Amniotic epithelial cell (primary cell): ENCODE measurements at places on chromosomes 13 and 19.

DNA sequence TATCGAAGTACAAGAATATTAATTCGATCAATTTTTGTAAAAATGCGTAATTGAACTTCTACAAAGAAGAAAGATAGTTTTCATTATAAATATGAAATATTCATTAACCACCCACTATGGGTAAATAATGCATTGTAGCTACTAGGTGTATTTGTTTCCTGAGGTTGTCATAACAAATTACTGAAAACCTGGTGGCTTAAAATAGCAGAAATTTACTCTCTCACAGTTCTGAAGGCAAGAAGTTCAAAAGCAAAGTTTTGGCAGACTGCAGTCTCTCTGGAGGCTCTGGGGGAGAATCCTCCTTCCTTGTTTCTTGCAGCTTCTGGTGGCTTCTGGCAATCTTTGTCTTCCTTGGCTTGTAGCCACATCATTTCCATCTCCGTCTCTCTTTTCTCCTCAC, 99.2 kb upstream of the MIR17HG start:
- no peak for DNase-seq

DNA sequence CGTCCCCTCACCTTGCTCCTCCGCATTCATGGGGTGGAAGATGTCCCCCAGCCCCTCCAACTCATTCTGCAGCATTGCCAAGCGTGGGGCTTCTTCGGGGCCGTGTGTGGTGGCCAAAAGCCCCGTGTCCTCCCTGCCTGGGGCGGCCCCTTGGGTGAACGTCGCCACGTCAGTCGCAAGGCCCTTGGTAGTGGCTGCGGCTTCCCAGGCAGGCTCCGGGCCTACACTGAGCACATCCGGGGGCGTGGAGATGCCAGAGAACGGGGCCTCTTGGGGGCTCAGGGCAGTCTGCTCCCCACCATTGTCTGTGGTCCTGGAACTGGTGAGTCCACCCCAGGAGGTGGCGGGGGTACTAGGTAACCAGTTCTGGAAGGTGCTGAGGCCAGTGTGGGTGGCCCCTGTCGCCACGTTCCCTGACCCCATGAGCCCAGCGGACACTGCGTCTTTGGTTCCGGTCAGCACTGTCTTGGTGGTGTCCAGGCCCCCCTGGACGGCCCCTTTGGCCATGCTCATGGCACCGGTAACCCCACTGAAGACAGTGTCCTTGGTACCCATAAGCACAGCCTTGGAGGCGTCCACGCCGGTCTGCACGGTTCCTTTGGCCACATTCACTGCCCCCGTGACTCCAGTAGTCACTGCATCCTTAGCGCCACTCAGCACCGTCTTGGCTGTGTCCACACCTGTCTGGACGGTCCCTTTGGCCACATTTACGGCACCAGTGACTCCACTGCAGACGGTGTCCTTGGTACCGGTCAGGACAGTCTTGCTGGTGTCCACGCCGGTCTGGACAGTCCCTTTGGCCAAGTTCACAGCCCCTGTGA, 7.6 kb downstream of the PLIN4 start:
- no peak for DNase-seq

DNA sequence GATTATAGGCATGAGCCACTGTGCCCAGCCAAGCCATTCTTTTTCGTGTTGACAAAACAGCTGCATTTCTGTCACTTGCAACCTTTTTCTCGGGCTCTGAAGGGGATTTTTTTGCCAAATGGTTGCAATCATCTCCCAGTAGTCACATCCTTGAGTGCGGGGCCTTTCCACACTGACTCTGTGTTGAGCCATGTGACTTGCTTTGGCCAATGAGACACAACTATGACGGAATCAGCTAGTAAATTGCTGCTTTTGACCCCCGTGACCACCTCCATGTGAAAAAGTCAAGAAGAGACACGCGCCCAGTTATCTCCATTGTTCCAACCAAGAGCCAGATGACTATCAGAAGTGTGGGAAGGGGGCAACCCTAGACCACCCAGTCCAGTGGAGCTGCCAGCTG, 18.3 kb downstream of the NPHS1 start:
- no peak for DNase-seq

DNA sequence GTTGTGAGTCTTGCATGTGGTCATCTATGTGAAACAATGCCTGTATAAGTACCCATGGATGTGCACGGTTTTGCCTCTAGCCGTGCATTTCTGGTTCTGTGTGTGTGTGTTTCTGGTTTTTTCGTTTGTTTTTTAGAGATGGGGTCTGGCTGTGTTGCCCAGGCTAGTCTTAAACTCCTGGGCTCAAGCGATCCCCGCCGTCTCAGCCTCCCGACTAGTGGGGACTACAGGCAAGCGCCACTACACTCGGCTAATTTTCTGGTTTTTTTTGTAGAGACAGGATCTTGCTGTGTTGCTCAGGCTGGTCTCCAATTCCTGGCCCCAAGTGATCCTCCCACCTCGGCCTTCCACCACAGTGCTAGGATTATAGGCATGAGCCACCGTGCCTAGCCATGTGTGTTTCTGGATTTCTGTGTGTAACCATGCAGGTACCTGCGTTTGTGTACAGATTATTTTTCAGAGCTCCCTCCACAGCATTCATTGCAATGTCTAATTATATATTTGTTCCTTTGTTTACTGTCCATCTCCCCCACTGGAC, 15.9 kb upstream of the FOSB start:
- DNase-seq, result no peak

DNA sequence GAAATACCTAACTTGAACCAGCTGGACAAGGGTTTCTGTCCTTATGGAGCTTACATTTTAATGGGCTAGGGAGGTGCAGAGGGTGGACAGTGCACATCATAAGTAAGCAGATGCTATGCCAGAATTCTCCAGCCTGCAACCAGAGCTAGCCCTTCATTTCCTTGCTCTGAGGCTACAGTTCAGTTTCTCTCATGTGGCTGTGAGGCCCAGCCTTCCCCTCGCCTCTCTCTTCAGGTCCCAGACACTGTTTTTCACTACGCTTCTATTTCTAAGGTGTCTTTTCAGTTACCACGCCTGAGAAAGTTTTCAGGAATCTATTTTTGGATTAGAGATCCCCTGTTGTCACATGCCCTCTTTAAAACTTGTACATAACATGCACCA, 141.9 kb downstream of the PCCA start:
- DNase-seq, result no peak

GRCh38 chr13:30172593-30173302, 134.6 kb downstream of the KATNAL1 start:
- DNase-seq, result peak; percentile 37
